ENCODE measurements at places on chromosomes 3 and 15.

DNA sequence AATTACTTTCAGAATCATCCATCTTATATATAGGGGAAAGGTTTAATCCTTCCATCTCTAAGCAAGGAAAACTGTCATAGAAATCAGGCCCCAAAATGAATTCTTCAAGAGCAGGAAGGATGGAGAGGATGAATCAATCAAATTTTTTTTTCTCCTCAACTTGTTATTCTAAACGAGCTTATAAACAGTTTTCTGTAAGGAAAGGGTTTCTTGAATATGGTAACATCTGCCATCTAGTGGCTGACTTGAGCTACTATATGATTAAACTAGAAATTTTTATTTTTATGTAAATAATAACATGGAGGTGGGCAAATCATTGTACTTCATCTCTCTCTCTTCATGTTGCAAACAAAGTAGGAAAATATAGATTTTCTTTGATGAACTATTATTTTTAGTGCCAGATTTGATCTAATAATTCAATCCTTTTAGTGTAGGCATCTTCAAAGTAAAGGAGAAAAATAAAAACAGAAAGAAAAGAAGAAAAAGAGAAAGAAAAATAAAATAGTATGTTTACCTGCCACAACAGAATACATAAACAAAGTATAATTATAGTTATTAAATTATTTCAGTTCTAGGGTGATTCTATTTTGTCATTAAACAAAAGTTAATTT, 146.6 kb downstream of the SERPINI1 start:
- DNase-seq: peak; percentile 13

DNA sequence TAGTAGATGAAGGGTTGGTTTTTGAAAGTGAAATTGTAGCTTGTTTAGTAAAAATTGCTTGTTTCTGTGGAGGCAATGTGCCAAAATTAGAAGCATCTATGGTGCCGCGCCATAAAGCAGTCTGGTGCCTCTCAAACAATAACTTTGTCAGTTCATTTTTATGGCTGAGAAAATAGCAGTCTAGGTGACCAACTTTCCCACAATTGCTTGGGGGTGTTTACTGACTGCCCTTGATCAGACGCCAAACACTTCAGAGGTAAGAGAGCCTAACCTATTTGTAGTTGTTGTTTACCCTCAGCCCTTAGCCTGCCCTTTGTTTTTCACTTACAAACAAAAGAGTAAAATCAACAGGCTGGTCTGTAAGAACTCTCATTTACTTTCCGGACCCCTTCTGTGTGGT, 174.5 kb downstream of the FNDC3B start:
- DNase-seq: no peak

DNA sequence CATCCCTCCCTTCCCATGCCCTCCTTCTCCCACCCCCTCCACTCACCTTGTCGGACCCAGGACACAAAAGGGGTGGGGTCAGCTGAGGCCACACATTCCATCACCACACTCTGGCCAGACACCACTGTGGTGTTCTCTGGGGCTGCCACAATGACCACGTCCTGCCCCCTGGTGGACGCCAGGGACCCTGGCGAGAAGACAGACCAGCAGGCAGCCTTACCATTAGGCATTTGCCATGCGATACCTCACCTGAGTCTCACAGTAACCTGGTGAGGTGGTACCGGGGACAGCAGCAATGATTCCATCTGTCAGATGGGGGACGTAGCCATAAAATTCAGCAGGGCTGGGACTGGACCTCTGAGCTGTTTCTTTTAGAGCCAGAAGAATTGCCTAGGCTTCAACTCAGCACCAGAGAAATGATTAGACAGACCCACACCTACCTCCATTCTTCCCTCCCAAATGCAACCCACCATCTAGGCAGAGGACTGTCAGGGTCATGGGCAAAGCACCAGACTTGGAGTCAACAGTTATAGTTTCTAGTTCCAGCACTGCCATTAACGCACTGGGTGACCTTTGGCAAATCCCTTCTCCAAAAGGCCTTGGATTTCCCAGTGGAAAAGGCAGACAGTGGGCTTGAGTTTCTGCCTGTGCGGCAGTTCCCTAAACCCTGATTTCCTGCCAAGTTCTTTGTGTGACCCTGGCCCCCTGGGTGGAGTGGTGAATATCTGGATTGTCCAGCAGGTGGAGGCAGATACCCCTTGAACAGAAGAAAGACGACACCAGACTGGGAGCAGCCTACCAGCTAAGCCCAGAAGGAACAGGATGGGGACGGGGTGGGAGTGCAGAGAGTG, 21.8 kb downstream of the IGDCC4 start:
- DNase-seq: no peak

GRCh38 chr3:193782747-193783146, 189.7 kb downstream of the OPA1 start:
- DNase-seq: no peak

DNA sequence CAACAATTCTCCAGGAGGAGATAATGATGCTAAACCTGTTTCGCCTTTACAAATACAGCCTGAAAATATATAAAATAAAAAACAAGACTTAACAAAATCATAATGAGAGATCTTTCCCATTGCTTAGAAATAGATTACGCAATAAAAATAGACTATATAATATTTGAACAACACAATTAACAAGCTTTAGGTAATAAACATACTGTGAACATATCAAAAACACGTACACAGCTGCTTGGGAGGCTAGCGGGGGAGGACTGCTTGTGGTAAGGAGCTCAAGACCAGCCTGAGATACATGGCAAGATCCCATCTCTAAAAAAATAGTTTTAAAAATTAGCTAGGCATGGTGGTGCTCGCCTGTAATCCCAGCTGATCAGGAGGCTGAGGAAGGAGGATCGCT, 8.7 kb downstream of the NSMCE3 start:
- DNase-seq: no peak

DNA sequence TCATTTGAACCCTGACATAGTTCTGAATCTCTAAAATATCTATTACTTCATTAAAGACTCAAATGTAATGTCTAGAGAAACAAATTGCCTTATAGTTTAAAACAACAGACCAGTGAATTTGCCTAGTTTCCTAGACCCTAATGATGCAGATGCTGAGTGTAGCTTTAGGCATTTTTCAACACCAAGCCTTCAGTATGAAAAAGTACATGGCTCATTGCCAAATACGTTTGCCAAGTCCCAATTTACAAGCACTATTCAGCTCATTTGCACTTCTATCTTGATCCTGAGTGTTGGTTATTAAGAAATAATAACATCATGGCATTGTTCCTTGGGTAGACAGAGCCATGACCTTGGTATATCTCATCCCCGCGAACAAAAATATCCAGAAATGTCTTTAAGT, 46.8 kb downstream of the EOMES start:
- DNase-seq: no peak

DNA sequence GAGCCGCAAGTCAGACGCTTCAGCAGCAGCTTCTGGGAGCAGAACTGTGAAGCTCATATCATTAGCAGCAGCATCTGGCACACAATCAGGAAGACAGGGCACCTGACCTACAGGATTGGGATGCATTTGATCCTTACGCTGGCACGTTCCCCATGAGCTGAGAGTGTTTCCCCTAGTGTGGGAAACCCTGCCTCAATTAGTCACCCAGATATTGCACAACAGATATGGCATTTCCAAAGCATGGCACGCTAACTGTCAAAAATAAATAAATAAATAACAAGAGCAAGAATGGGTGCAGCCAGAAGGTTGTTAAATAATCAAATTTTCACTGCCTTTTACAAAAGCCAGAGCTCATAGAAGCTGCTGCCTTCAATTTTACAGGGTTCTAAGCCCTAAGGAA, 189.6 kb upstream of the THBS1 start:
- DNase-seq: no peak

- no peak for DNase-seq
These were observed 163.7 kb downstream of the MOBP start for GRCh38 chr3:39631136-39631535.

- DNase-seq: no peak
These were observed 275.4 kb downstream of the ABHD5 start for GRCh38 chr3:43966126-43966525.

GRCh38 chr15:71114887-71115566, at the start of gene THSD4:
Gene THSD4, plus strand, starts transcription at chr15:71115471.
- DNase-seq: peak; percentile 75

DNA sequence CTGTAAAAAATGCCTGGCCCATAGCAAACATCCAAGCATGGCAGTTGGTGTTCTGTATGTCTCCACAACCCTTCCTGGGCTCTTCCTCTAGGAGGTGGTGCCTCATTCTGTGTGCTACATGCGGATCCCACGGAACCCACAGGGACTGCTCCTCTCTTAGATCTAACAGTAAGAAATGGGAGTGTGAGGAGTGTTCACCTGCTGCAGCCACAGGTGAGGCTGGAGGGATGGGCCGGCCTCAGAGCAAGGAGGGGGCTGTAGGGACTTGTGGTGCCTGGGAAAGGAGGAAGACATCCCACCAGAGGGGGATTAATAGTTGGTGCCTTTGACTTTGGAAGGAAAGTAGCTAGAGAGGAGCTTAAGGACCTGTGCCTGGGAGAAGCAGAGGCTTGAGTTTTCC, 22.2 kb downstream of the SEMA3G start:
- no peak for DNase-seq

DNA sequence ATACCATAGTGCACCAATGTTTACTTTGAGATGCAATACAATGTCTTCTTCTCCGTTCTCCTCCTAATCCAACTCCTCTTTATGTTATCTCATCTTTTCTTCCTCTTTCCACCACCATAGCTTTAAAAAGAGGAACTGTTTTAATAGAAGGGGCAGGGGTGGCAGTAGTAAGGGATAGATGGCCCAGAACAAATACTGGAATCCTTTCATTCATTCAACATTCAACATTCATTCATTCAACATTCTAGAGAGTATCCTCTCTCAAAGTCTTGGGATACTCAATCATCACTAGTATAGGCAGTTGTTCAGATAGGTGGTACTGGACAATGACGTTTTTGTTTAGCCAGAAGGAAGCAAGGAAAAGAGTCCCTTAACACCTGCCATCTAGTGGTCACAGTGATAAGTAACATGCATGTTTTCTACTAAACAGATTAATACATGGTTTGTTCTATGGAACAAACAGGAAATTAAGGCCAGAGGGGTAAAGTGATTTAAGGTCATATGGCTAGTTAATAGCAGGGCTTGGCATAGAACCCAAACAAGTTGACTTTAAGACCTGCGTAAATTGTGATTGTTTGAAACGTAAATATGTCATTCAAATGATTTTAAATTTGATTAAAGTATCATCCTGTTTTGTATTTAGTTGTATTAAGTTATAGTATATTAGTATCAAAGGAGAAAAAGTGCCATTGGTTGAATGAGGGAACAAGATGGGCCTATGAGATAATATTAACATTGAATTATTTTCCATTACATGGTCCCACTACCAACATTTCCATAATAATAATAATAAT, 26.9 kb upstream of the EHHADH start:
- no peak for DNase-seq

Data from mucosa of descending colon (tissue), 3 donors.